Umbilical cord (tissue), 2 donors: ENCODE measurements at places on chromosomes 16 and 17. TPM values are rescaled to one million over a fixed set of nuclear protein-coding genes. Genes with fewer than 3 reads are reported as not detected.

DNA sequence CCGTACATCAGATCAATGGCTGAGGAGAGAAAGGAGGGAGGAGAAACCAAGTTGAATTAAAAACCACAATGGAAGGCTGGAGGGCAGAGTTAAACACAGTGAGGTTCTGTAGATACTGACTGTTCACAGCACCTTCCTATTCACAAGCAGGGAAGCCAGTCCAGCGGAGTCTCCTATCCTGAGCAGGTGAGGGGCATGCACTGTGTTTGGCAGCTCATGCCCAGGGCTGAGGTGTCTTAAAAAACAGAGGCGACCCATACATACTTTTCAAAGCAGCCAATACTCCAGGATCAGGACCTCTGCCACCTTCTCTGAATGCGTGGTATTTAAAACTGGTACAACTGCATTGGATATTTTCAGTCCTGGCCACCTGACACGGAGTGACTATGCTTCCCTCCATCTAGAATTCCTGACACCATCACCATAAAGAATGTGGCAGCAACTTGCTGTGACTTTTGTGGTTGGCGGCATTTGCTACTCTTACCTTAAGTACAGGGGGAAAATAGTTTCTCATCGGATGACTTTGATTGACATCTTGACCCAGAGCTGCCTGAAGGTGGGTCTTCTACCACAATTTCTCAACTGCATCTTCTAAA is 21.5 kb downstream of the USP22 start:
- DNase-seq = no peak

- DNase-seq = no peak
Observed at GRCh38 chr17:41480581-41480980, 370 bp downstream of the KRT35 start.

- DNase-seq = no peak
Observed at GRCh38 chr16:88731699-88732098, 25.4 kb downstream of the CTU2 start.

GRCh38 chr17:2020721-2021120 is 4.4 kb downstream of the RTN4RL1 start:
- no peak for DNase-seq

The BCAR1 gene
- 30.1 TPM for total RNA-seq

GRCh38 chr16:85562093-85562786 is 50.9 kb upstream of the GSE1 start:
- no peak for DNase-seq
